ENCODE measurements at places on chromosomes 3 and 15. TPM values are rescaled to one million over a fixed set of nuclear protein-coding genes. Genes with fewer than 3 reads are reported as not detected.
A peak's percentile ranks its signal among the peaks of the same experiment; 100 is the strongest.

GRCh38 chr3:187739561-187740332 is 5.5 kb downstream of the BCL6 start:
- peak; percentile 92 for DNase-seq

DNA sequence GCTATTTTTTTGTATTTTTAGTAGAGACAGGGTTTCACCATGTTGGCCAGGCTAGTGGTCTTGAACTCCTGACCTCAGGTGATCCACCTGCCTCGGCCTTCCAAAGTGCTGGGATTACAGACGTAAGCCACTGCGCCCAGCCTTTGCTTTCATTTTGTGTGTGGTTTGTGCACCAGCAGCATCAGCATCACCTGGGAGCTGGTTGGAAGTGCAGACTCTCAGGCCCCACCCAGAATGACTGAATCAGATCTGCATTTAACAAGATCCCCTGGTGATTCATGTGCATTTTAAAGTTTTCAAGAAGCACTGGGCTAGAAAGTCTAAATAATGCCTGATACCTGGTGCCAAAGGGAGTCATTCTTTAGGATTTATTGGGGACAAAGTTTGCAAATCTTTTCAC is 73.4 kb upstream of the BNIP2 start:
- DNase-seq = no peak

DNA sequence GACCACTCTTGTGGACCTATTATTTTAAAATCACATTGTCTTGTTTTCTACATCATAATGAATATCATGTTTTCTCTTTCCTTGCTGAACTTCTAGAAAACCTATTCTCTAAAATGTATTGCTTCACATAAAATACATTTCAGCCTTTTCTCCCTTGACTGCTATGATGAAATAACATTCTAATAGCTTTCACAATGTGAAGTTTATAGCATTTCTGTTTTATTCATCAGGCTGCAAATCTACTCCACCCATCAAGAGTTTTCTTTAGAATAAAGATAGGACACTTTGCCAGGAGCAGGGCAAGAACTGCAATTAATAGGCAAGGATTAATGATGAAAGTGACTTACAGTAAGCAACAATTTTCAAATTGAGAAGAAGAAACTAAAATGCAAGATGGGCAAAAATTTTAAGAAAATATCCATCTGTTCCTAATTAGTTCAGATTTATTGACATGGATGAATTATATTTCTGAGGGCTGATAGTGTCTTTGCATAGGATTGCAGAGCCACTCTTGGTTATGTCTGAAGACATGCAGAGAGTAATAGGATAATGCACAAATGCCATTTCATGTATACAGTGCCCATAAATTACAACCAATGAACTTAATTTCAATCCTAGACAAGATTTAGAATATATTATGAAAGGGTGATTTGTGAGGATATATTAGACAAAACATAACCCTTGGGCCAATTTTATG is 21.7 kb downstream of the LEKR1 start:
- no peak for DNase-seq

DNA sequence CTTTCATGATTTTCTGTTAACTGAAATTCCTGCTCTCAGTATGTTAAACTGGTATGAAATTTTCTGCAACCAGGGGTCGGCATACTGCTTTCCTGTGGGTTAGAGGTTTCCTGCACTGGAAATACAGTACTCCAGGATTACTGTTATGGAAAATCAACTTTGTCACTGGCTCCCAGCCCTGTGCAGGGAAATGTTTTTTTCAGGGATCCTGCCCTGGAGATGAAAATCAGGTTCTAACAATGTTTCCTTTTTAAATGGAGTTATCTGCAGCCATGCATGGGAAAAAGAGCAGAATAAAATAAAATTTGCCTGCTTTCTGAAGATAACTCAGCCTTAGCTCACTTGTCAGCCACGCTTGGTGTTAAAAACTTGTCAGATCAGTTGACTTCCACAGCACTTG is 220.4 kb downstream of the IL5RA start:
- no peak for DNase-seq

DNA sequence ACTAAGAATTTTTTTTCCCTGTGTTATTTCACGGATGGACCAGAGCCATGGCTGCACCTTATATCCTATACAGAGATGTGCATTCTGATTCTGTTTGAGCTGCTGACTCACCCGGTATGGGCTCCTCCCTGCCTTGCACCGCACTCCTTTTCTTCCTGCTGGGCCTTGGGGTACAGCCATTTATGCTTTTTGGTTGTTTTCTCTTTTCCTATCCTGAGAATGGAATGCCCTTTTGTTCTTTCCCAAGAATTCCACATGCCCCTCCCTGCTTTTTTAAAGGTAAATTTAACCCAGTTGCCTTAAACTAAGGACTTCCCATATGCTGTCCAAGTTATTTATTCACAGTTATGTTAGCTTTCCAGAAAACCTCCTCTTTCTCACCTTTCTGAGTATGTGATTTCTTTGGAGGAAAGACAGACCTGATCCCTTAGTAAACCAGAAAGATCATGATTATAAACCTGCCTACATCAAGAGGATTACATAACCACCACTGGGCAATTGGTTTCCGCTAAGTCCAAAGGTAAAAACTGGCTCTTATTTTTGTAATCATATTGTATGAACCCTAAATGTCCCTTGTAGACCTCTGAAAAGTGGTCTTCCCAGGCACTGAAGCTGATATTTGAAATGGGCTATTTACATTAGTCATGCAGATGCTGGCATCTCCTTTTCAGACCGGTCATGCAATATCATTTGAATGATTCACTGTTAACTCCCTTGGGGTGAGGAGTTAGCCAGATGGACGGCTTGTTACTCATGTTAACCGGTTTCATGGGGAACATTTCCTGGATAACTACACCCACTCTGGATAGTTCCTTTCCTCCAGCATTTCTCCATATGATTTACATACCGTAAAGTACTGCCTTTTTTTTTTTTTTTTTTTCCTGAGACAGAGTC is 45.5 kb downstream of the TMOD3 start:
- DNase-seq = peak; percentile 98

DNA sequence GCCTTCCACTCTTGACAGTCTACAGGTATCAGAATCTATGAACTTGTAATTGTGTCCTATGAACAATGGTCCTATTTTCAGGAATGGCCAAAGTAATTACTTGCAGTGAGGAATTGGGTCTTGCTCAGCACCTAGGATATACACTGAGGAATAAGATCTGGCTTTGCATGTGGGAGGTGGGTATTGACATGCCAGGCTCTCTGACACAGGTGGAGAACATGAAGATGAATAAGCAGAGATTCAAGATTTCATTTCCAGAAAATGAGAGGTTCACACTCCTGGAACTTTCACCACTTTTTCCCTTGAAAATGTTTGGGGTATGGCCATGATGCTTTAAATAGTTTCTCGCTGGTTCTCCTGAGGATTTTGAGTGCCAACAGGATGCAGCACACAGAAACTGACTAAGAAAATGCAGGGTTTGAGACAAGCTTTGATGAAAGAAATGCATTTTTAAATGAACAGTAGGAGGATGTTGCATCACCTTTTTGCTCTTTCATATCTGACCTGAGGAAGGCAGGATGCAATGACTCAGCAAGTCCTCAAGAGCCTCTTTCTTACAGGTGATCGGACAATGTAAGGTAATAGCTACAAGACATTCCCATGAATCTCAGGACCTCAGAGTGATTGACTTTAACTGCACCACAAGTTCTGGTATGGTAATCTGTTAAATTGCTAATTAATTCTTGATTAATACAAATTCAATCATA is 3.7 kb downstream of the HRG start:
- no peak for DNase-seq

- no peak for DNase-seq
Observed at GRCh38 chr3:10777627-10778026, 38.4 kb upstream of the SLC6A11 start.

DNA sequence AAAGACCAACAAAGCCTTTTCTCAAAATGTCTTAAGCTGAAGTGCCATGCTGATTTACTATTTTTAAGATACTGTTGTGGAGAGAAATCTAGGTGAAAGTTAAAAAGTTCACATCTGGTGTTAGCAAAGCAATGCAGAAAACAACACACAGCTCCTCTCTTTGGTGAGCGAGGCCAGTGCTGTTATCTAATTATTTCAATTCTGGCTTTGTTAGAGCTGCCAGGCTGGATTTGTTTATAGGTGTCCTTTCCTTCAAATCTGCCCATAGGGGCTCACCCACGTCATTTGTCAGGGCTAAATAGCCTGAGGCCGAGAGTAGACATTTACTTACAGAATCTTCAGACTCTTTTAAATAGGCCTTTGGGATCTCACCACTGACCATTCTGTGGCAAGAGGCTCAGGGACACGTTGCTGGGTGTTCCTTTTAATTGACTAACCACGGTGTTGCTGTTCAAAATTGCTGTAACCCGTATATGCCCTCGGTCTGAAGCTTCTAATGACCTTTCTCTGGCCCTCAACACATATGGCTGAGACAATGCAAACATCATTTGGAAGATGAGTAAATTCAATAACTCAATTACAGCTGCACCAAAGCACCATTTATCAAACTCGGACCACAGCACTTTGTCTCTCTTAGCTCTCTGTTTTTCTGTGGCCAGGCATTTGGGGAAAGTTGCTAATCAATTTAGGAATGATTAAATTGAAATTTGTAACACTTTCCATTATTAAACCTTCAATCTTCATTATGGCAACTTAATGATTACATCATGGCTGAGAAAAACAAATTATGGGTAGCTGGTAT is 152.6 kb downstream of the PDZRN3 start:
- DNase-seq = no peak

TMEM45A gene
- 49.7 TPM for total RNA-seq

NR1I2 gene
- not detected for total RNA-seq

ALG1L2 gene
- total RNA-seq = 0.41 TPM

CMTM8 gene
- 1.6 TPM for total RNA-seq

KBTBD8 gene
- total RNA-seq = 9.2 TPM

Measured in astrocyte (in vitro differentiated cells and primary cell).